ENCODE measurements at places on chromosomes 6 and 20. TPM values are rescaled to one million over a fixed set of nuclear protein-coding genes. Genes with fewer than 3 reads are reported as not detected.

The PACRG gene
- 13.0 TPM for total RNA-seq

The TMEM74B gene
- not detected for total RNA-seq

GRCh38 chr6:119459207-119459974, 109.8 kb upstream of the MAN1A1 start:
- H3K4me1 ChIP-seq = no peaks in the 10 kb centered on the region
- no peak for DNase-seq
- no peak overlapping the region for H3K4me3 ChIP-seq
- no peak overlapping the region for H3K27ac ChIP-seq

GRCh38 chr6:41039060-41039998, at the start of gene UNC5CL:
TSS of gene UNC5CL (minus strand) at chr6:41039221. CDS start at chr6:41035074, 4,147 bp downstream.
- no peaks in the 10 kb centered on the region for H3K4me1 ChIP-seq
- no peaks in the 10 kb centered on the region for H3K27me3 ChIP-seq
- DNase-seq = no peak
- no peaks in the 10 kb centered on the region for H3K36me3 ChIP-seq

GRCh38 chr6:142152746-142153145, 5.7 kb downstream of the VTA1 start:
- peaks cover 14% of the 10 kb centered on the region for H3K4me1 ChIP-seq
- no peak overlapping the region for H3K27ac ChIP-seq
- H3K36me3 ChIP-seq = no peaks in the 10 kb centered on the region
- H3K4me3 ChIP-seq = no peak overlapping the region
- no peak for DNase-seq
- H3K27me3 ChIP-seq = no peaks in the 10 kb centered on the region
